Brain microvascular endothelial cell (primary cell): ENCODE measurements at places on chromosomes 16 and 17.

DNA sequence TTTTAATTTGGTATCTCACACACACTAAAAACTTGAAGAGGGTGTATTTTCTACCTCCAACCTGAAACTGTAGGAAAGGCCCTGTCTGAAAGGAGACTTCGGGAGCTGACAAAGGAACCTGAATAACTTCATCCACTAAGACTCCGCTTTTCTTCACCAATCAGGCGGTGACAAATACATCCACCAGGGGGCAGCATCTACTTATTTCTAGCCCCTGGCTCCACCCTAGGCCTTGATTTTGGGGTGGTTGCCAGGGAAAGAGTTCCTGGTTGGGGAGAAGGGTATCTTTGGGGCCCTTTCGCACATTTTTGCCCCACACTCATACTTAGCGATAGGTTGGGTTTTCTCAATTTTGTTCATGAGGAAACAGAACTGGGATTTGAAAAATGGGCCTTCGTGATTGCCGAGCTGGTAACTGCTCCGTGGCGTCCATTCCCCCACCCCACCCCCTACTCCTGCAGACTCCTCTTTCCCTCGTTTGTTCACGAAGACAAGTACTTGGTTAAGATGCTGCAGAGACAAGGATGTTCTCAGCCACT lies 4.8 kb upstream of the ARL4D start:
- peak; percentile 79 for DNase-seq

DNA sequence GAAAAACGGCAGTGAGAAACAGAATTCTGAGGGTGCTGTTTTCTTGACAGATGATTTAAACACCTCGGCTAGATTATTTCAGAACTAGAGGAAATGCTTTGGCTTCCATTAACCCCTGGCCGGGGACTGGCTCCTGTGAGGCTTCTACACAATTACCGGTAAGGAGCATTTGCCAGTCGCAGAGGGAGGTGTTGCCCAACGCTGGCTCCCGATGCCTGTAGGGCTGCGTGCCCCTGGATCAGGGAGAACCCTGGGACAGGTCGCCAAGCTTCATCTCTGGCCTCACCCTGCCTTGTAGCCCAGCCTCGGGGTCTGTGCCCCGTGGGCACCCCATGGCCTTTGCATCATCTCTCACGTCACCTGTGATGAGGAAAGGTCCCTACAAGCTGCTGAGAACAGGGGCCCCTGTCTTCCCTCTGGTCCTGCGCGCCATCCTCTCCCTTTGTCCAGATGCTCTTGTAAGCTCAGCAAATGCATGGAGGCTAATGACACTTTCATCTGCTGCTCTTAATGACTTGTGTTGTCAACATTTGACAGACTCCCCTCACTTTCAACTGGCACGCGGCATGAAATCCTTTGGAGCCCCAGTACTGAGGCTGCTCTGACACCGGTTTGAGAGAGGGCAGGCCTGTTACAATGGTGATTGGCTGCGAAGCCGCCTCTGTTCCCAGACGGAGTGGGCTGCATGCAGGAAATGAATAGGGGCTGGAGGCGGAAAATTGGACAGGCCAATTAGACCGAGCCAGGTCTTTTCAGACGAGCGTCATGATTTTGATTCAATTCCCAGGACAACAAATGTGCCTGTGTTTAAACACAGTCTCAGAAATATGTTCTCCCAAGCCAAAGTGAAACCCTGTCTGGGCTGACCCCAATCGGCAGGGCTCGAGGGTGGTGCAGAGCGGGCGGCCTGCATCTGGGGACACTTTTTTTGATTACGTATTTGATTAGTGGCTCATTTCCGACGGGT lies 85.5 kb upstream of the DOC2B start:
- DNase-seq: no peak

GRCh38 chr16:86609115-86609514 lies 30.8 kb downstream of the FOXL1 start:
- peak; percentile 70 for DNase-seq

DNA sequence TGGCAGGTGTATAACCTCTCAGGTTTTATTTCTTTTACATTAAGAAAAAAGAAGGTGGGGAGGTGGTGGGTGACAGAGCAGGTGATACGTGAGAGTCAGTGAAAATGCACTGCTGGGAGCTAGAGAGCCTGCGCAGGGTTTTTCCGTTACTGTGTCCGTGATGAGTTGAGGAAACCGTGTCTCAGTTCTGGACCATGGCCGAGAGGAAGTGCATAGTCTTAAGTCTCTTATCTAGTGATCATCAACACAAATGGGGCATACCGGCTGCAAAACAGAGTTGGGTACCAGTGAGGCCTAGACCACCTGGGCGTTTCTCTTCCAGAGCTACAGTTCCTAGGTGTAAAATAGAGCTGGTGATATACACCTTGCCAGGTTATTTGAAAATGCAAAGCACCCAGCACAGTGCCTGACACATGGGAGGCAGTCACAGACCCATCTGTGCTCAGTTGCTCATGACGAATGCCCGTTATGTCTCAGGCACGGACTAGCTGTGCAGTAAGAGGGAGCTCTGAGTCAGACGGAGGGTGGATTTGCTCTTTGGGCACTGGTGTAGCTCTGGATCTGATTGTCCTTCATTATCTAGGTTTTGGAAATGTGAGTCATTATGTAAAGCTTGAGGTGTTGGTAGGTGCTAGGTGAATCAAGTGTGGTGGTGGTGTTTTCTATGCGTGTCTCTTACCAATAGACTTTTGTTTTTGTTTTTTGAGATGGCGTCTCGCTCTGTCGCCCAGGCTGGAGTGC lies 60.9 kb downstream of the RPTOR start:
- peak; percentile 7 for DNase-seq

- DNase-seq: no peak
Observed at GRCh38 chr16:86138121-86139085, 239.4 kb downstream of the IRF8 start.
